Frontal cortex (tissue), 4 donors: ENCODE measurements at places on chromosomes 3 and 15. TPM values are rescaled to one million over a fixed set of nuclear protein-coding genes. Genes with fewer than 3 reads are reported as not detected.

- DNase-seq = no peak
Observed at GRCh38 chr15:55942332-55942731, 51.1 kb downstream of the NEDD4 start.

GRCh38 chr3:50982540-50983325 is 308.0 kb downstream of the DOCK3 start:
- no peak for DNase-seq

- DNase-seq = no peak
Observed at GRCh38 chr3:124557433-124558232, 172.6 kb upstream of the UMPS start.

The ZNF662 gene
- total RNA-seq = 16.7 TPM

- no peak for DNase-seq
Observed at GRCh38 chr3:160739079-160739478, 17.0 kb upstream of the PPM1L start.

- no peak for DNase-seq
Observed at GRCh38 chr15:93382200-93382820, 293.3 kb upstream of the RGMA start.

DNA sequence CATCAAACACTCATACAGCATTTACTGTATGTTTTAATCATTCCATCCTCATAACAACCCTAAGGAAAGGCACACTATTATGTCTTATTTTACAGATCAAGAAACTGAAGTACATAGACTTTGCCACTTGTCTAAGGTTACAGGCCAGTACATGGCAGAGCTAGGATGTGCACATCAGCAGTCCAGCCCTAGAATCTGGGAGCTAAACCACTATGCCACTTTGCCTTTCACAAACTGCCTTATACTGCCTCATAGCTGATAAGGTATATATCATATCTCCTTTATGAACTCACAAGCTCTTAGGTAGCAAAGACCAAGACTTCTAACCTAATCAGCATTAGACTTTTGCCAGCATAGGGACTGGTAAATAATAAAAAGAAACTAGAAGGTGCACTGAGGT is 49.1 kb downstream of the MYO9A start:
- DNase-seq = no peak

DNA sequence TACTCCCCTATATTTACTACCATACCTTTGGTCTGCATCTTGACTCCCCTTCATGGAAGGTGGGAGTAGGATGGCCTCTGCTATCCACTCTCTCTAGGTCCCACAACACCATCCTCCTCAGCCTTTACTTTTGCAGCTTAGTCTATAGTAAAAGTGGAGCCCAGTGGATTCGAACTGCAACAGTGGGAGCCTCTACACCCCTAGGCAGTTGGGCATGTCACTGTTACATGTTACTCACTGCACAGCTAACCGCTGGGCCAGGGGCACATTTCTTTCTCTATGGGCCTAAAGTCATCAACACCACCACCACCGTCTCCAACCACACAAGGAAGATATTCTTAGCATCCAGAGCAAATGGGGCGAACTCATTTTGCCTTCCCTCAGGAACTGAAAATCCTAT is 62.9 kb downstream of the KLF13 start:
- DNase-seq = no peak
